ENCODE measurements at places on chromosomes 16 and 17. TPM values are rescaled to one million over a fixed set of nuclear protein-coding genes. Genes with fewer than 3 reads are reported as not detected.

GRCh38 chr16:62764572-62764971 lies 728.3 kb upstream of the CDH8 start:
- no peak overlapping the region for H3K4me3 ChIP-seq
- H3K36me3 ChIP-seq, result no peaks in the 10 kb centered on the region
- no peak overlapping the region for H3K27ac ChIP-seq
- no peak for DNase-seq

DNA sequence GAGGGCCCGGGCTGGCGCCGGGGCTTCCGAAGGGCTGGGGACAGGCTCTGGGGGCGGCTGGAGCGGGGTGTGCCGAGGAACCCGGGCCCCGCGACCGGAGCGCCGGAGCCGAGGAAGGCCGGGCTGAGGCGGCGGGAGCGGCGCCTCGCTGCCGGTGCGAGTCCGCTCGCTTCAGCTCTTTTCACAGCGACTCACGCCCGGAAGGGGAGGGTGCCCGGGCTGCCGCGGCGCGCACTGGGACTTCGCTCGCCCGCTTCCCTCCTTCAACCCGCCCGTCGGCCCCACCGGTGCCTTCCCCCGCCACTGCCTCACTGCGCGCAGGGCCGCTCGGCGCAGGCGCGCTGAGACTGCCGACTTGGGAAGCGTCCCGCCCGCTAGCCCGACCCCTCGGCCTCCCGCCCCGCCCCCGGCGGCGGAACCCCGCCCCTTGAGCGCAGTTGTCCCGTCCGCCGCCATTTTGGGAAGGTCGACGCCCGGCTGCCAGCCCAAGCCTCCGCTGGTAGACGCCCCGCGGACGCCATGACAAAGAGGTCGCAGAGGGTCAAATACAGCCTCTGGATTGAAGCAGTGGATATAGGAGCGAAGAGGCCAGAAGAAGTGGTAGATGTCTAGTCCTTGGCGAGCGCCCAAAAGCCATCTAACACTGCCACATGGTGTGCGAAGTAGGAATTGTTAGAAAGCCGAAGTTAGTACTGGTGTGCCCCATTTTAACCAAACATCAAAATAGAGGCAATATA lies at the start of gene UBE2G1:
UBE2G1 (minus strand) TSS at position 349 of the 737 bp plus-strand sequence. CDS start 359 bp downstream, outside the sequence.
- peak; percentile 100 for DNase-seq
- peaks cover 19% of the 10 kb centered on the region for H3K36me3 ChIP-seq
- H3K27ac ChIP-seq, result peak within 1 kb of the TSS; percentile 86
- no peaks in the 10 kb centered on the region for H3K4me1 ChIP-seq
- peak within 1 kb of the TSS; percentile 87 for H3K4me3 ChIP-seq
- H3K27me3 ChIP-seq, result no peaks in the 10 kb centered on the region

DNA sequence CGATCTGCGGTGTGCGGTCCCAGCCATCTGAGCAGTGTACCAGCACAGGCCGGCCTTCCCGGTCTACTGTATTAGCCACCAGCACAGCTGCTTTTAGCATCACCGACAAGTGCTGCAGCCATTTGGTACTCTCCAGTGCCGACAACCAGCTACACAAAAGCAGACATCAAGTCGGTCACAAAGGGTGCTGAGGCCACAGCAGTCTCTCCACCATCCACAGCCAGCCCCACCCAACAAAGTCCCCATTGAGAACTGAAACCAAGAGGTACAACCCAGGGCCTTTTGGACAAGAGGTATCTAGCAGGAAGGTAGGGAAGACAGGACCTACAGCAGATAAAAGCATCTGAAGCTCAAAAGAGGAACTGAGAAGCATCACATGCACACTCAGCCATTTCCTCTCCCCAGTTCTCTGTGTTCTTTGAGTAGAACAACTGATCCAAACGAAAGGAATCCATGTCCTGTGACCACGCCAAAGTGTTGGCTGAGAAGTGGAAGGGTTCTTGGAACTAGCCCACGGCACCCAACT lies 9.5 kb downstream of the MTMR4 start:
- peak; percentile 35 for DNase-seq
- no peak overlapping the region for H3K27ac ChIP-seq
- no peaks in the 10 kb centered on the region for H3K27me3 ChIP-seq
- H3K36me3 ChIP-seq, result peaks cover 88% of the 10 kb centered on the region

Gene ITGAL
- not detected for total RNA-seq

GRCh38 chr16:724188-725040 lies 1.8 kb downstream of the CCDC78 start:
- H3K27me3 ChIP-seq, result peaks cover 19% of the 10 kb centered on the region
- no peak overlapping the region for H3K27ac ChIP-seq
- H3K36me3 ChIP-seq, result no peaks in the 10 kb centered on the region
- DNase-seq, result no peak

DNA sequence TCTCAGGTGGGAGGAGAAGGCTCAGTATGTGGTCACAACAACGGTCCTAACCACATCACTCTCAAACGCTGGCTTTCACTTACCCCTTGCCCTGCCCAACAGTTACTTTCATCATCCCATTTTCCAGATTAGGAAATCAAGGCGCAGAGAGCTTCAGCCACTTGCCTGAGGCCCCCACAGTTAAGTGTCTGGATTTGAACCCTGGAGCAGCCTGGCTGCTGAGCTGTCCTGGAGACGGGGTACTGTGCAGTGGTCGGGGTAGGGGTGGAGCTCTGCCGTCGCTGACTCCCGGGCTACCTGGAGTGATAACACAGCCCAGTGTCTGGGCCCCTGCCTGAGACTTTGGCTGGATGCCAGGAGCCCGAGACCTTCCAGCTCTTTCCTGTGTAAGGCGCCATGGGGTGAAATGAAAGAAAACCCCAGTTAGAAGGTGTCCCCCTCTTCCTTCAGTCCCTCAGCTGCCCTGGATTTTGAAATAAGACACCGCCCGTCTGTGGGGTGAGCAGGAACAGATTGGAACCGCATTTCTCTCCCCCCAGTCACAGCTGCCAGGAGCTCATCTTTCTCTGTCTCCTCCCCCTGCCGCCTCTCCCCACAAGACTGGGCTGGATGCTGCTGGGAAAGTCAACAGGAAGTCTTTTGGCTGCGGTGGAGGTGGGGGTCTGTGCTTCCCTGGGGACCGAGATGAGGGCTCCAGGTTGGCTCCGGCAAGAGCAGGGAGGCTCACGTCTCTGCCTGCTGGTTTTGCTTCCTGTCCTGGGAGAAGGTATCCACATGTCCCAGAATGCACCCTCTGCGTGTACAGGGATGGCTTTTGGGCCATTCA lies 280.2 kb downstream of the SEC14L1 start:
- no peak overlapping the region for H3K4me3 ChIP-seq
- no peaks in the 10 kb centered on the region for H3K27me3 ChIP-seq
- peaks cover 35% of the 10 kb centered on the region for H3K4me1 ChIP-seq
- H3K27ac ChIP-seq, result peak overlapping the region; percentile 25
- peaks cover 9% of the 10 kb centered on the region for H3K36me3 ChIP-seq

- peaks cover 21% of the 10 kb centered on the region for H3K4me1 ChIP-seq
- H3K27ac ChIP-seq, result peak overlapping the region; percentile 49
- H3K4me3 ChIP-seq, result no peak overlapping the region
Measured at GRCh38 chr17:46774108-46774737, 44.3 kb downstream of the WNT3 start.

DNA sequence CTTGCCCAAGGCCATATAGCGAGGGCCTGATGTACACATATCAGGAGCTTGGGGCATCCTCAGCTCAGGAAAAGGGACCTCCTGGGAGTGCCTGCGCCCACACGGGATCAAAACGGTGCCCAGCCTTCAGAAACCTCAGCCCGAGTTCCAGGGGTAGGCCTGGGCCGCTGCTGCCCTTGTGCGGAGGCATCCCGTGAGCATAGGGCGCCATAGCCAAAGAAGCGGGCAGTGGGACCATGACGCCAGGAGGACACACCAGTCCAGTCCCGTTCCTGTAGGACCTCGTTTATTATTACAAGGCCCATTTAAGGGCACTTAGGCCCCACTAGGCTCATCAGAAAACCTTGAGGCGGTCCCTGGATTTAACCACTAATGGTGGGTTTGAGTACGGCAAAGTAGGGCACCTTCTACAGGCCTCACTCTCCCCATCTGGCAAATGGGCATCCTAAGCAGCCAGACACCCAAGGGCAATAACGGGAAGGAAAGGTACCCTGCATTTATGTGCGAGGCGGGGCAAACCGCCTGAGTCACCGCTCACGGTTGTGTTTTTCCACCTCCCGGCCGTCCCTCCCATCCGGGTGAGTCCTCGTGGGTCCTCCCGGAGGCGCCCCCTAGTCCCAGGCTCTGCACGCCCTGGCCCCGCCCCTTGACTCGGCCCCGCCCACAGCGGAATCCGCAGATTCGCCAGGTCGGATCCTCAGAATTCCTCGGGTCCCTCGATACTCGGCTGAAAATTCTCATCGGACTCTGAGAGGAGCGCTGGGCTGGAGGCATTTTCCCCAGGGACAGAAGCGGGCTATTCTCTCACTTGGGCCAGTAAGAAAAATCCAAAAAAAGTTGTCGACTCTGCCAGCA lies 726 bp upstream of the SETD1A start:
- H3K36me3 ChIP-seq, result peaks cover 31% of the 10 kb centered on the region
- DNase-seq, result peak; percentile 94
- peak overlapping the region; percentile 93 for H3K4me3 ChIP-seq
- peak overlapping the region; percentile 98 for H3K27ac ChIP-seq
- peaks cover 3% of the 10 kb centered on the region for H3K4me1 ChIP-seq

Gene RNF135
- 13.9 TPM for total RNA-seq

Gene NSRP1
- total RNA-seq, result 26.2 TPM

- H3K27me3 ChIP-seq, result no peaks in the 10 kb centered on the region
- H3K4me1 ChIP-seq, result no peaks in the 10 kb centered on the region
- H3K27ac ChIP-seq, result no peak overlapping the region
- H3K4me3 ChIP-seq, result no peak overlapping the region
- no peak for DNase-seq
- peaks cover 78% of the 10 kb centered on the region for H3K36me3 ChIP-seq
Measured at GRCh38 chr17:18916816-18917500, 35.0 kb upstream of the SLC5A10 start.

GRCh38 chr17:81573794-81574642 lies 21.9 kb upstream of the FAAP100 start:
- no peaks in the 10 kb centered on the region for H3K4me1 ChIP-seq
- H3K36me3 ChIP-seq, result peaks cover 82% of the 10 kb centered on the region
- H3K27ac ChIP-seq, result no peak overlapping the region

DNA sequence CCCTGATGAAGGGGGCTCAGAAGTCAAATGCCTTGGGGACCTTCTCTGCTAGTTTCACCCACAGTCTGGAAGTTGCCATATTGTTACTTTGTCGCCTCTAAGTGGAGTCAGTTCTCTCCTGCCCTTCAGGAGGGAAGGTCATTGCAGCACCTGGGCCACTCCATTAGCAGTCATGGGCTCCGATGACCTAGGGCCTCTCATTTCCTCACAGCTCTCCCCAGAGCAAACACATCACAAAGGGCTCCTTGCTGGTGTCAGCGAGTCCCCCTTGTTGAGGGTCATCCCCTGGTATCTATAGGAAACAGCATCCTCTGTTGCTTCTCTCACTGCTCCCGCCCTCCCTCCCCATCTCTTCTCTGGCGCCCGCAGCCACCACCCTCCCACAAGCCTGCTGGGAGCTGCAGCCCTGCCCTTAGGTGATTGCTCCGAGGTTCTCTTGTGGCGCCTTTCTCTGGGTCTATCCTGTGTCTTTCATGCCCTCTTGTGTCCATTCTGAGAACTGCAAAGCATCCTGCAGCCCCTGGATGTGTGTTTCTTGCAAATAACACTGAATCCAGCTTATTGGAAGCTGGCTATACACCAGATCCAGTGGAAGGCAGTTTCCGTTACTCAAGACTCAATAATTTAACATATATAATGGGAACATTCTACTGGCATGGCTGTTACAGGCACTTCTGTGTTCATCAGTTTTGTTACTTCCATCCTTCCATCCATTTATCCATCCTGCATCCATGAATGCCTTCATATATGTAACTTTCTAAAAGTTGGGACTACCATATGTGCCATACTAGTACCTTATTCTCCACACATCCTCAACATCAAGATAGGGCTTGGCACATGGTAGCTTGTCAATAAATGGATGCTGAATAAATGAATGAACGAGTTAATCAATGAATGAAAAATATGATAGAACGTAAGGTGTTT lies 21.2 kb downstream of the PDILT start:
- peak; percentile 94 for DNase-seq
- H3K36me3 ChIP-seq, result no peaks in the 10 kb centered on the region
- H3K4me3 ChIP-seq, result no peak overlapping the region
- no peak overlapping the region for H3K27ac ChIP-seq
- H3K4me1 ChIP-seq, result no peaks in the 10 kb centered on the region

DNA sequence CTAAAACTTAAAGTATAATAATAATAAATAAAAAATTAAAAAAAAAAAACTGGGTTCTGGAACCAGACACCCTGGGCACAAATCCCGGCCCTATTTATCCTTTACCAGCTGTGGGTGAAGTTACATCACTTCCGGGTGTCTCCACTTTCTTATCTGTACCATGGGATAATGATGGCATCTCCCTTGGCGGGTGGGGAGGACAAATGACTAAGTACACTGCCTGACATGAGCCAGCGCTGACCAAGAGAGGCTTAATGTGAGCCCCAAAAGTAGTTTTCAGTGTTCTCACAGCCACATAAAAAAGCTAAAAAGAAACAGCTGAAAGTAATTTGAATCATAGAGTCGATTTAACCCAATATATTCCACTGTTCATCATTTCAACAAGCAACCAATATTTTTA lies 424.9 kb downstream of the SOX9 start:
- H3K36me3 ChIP-seq, result no peaks in the 10 kb centered on the region
- no peaks in the 10 kb centered on the region for H3K27me3 ChIP-seq
- no peak overlapping the region for H3K27ac ChIP-seq
- DNase-seq, result no peak

DNA sequence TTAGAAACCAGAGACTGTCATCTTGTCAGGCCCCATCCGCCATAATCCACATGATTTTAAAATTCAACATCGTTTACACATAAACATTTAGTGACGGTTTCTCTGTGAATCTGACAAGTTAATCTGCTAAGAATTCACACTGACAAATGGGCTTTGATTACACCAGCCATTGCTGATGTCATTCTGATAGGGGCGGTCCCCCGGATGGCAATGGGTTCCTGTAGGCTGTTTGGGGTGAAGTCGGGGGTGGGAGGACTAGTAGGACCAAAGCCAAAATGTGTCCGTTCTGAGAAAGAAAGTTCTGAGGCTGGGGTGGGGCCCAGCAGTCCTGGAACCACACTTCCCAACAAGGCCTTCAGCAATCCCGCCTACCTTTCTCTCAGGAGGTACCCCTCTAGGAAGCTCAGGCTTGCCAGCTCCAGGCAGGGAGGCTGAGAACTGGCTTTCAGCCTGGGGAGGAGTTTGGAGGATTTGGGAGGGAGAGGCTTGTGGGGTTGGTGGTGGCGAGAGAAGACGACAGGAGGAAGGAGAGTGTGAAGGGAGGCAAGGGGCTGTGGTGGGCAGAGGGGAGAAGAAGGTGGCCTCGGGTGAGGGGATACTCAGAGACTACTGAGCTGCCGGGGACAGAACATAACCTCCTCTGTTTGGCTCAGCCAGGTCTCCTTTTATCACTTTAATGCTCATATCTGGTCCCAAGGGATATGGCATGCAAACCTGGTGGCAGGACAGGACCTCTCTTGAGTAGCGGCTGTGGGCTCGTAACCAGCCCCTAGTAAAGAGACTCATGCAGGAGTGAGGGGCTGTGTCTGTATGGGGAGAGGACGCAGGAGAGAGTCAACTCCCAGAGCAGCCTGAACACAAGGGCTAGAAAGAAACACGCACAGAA lies 8.6 kb downstream of the HIC1 start:
- peaks cover 80% of the 10 kb centered on the region for H3K36me3 ChIP-seq
- DNase-seq, result no peak
- H3K27ac ChIP-seq, result no peak overlapping the region
- no peak overlapping the region for H3K4me3 ChIP-seq
- peaks cover 10% of the 10 kb centered on the region for H3K4me1 ChIP-seq
